CD4-positive, alpha-beta T cell (primary cell): ENCODE measurements at places on chromosomes 11 and 22. TPM values are rescaled to one million over a fixed set of nuclear protein-coding genes. Genes with fewer than 3 reads are reported as not detected.

DNA sequence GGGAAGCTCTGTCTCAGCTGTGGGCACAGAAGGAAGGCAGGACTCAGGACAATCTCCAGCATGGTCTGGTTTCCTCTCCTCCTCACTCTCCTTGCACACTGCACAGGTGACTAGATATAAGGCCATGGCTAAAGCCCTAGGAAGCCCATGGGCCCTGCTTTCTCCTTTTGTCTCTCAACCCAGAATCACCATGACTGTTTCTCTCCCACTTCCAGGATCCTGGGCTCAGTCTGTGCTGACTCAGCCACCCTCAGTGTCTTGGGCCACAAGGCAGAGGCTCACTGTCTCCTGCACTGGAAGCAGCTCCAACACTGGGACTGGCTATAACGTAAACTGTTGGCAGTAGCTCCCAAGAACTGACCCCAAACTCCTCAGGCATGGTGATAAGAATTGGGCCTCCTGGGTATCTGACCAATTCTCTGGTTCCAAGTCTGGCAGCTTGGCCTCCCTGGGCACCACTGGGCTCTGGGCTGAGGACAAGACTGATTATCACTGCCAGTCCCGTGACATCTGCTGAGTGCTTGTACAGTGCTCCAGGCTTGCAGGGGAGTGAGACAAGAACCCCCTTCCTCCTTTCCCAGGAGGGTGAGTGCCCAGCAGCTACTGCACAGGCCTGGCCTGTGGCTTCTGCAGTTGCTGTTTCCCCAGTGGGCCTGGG, 104.0 kb upstream of the TOP3B start:
- H3K4me1 ChIP-seq = no peaks in the 10 kb centered on the region
- no peaks in the 10 kb centered on the region for H3K36me3 ChIP-seq
- H3K27me3 ChIP-seq = peaks cover 6% of the 10 kb centered on the region

DNA sequence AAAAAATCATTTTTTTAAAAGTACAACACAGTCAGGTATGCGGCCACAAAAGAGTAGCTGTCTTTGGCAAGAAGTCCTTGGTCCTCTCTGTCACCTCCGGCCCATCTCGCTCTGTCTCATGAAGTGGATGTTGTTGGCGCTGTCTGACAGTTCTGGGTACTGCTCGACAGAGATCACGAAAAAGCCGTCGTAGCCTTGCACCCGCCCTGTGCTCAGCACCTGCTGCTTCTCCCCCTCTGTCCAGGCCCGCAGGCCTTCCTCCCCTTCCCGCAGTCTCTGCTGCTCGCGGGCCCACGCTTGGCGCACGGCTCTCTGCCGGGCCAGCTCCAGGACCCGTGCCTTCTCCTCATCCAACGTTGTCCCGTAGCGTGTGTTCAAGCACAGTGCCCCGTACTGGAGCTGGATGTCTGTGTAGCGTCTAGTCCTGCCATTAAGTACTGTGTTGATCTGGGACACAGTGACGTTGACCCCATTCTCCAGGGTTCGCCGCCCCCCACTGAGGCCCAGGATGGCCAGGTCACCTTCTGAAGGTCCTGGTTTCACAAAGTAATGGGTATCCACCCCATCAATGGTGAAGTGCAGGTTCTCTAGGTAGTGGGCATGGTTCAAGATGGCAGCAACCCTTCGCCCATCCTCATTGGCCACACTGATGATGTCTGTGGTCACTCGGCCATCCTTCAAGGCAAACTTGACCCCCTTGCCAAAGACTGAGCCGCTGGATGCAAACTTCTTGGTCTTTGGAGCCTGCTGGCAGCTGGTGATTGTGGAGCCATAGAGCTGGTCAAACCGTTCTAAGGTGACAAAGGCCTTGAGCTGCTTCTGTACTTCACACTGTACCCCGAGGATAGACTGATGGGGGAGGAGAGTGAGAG, 83.5 kb upstream of the NARS2 start:
- no peaks in the 10 kb centered on the region for H3K27me3 ChIP-seq
- no peak for DNase-seq
- H3K36me3 ChIP-seq = no peaks in the 10 kb centered on the region
- no peak overlapping the region for H3K27ac ChIP-seq
- no peak overlapping the region for H3K4me3 ChIP-seq

- no peak for DNase-seq
- no peak overlapping the region for H3K27ac ChIP-seq
- H3K27me3 ChIP-seq = no peaks in the 10 kb centered on the region
- no peak overlapping the region for H3K4me3 ChIP-seq
- no peaks in the 10 kb centered on the region for H3K4me1 ChIP-seq
Measured at GRCh38 chr11:119491753-119492510, 69.0 kb upstream of the THY1 start.

DNA sequence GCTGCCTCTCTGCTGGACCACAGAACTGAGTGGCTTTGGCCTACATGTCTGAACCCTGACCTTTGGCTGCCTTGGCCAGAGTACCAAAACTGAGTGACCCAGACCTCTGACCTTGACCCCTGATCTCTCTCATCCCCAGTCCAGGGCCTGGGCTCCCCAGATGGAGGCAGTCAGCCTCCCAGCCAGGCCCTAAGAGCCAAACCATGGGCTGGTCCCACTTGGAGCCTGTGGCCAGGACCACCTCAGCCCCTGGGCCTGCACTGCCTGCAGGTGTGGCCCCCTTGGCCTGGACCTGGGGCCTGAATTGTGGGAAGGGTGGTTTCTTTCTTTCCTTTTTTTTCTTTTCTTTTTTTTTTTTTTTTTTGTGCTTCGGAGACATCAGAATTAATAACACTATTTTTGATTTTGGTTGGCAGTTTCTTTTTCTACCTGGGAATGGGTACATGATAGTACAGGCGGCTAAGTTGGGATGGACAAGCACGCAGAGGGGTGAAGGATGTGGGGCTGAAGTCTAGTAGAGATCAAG, 806 bp upstream of the SIPA1 start:
- no peaks in the 10 kb centered on the region for H3K27me3 ChIP-seq
- DNase-seq = no peak
- H3K27ac ChIP-seq = peak overlapping the region; percentile 68
- peaks cover 63% of the 10 kb centered on the region for H3K36me3 ChIP-seq
- no peak overlapping the region for H3K4me3 ChIP-seq
- peaks cover 68% of the 10 kb centered on the region for H3K4me1 ChIP-seq

- H3K36me3 ChIP-seq = no peaks in the 10 kb centered on the region
- no peak overlapping the region for H3K4me3 ChIP-seq
- H3K27me3 ChIP-seq = no peaks in the 10 kb centered on the region
- H3K27ac ChIP-seq = no peak overlapping the region
- DNase-seq = no peak
Measured at GRCh38 chr11:62411524-62411923, 7.3 kb upstream of the SCGB1A1 start.

DNA sequence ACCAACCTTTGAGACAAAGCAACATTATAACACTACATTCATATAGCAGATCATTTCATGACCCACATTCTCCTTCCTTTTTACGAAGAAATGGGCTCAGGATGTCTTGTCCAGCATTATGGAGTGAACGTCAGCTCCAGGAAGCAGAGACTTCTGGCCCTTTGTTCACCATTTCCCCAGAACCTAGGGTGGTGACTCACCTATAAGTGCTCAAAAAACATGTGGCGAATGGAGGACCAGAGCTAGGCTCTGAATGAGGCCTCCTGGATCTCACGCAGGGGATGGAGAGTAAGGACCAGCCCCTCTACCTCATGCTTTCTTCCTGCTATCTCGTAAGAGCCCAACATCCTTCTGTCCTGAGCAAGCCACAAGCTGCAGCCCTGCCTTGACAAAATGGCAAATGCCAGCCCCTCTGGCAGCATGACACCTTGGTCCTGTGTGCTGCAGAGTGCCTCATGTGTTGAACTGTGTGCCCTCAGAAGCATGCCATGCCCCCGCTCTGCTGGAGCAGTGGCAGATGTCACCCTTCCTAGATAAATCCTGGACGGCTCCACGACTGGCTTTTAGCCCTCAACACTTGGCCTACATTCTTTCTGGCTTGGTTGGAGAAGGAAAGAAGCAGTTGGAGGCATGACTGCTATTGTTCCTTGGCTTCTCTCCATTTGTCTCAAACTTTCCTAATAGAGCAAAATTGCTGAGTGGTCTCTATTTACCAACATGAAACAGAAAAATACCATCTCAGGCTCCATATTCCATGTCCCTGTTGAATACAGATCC, 6.5 kb upstream of the ST3GAL4 start:
- H3K4me1 ChIP-seq = no peaks in the 10 kb centered on the region
- no peaks in the 10 kb centered on the region for H3K27me3 ChIP-seq
- H3K4me3 ChIP-seq = no peak overlapping the region
- H3K27ac ChIP-seq = no peak overlapping the region

OR52E8 gene
- not detected for total RNA-seq
